ENCODE measurements at places on chromosomes 5 and 9. TPM values are rescaled to one million over a fixed set of nuclear protein-coding genes. Genes with fewer than 3 reads are reported as not detected.

OTP gene
- 0.05 TPM for total RNA-seq

SLC34A3 gene
- not detected for total RNA-seq

CXCL14 gene
- not detected for total RNA-seq

GRM6 gene
- not detected for total RNA-seq

SPATA31C1 gene
- total RNA-seq, result not detected

PCDHB7 gene
- not detected for total RNA-seq

NR2F1 gene
- total RNA-seq, result not detected

FST gene
- 0.47 TPM for total RNA-seq

KIF4B gene
- total RNA-seq, result not detected

TAF11L10 gene
- not detected for total RNA-seq

CFAP90 gene
- total RNA-seq, result not detected

BNC2 gene
- total RNA-seq, result not detected

NOXA1 gene
- total RNA-seq, result 0.30 TPM

ACOT12 gene
- total RNA-seq, result not detected

SLC36A3 gene
- total RNA-seq, result not detected

TLX3 gene
- not detected for total RNA-seq

MEIKIN gene
- total RNA-seq, result not detected

ADAMTSL2 gene
- not detected for total RNA-seq

INSL6 gene
- not detected for total RNA-seq

ADCY2 gene
- not detected for total RNA-seq

DDX4 gene
- 0.29 TPM for total RNA-seq

OR13J1 gene
- total RNA-seq, result not detected

FOXD4L4 gene
- not detected for total RNA-seq

PPP2R2B gene
- total RNA-seq, result 17.0 TPM

CFAP77 gene
- not detected for total RNA-seq

LCN15 gene
- total RNA-seq, result not detected

PTGES gene
- total RNA-seq, result not detected

OMD gene
- not detected for total RNA-seq

GABRA1 gene
- total RNA-seq, result not detected

IL17B gene
- not detected for total RNA-seq

LIX1 gene
- total RNA-seq, result not detected

SPINK1 gene
- total RNA-seq, result not detected

PCDHGA4 gene
- 0.20 TPM for total RNA-seq

All from activated CD8-positive, alpha-beta memory T cell treated with anti-CD3 and anti-CD28 coated beads, Interleukin-2, amount 10 ng/mL, durations not matched to agents 7 days and 5 days (primary cell).